AG09309 (cell line): ENCODE measurements at places on chromosomes 7 and 10.

DNA sequence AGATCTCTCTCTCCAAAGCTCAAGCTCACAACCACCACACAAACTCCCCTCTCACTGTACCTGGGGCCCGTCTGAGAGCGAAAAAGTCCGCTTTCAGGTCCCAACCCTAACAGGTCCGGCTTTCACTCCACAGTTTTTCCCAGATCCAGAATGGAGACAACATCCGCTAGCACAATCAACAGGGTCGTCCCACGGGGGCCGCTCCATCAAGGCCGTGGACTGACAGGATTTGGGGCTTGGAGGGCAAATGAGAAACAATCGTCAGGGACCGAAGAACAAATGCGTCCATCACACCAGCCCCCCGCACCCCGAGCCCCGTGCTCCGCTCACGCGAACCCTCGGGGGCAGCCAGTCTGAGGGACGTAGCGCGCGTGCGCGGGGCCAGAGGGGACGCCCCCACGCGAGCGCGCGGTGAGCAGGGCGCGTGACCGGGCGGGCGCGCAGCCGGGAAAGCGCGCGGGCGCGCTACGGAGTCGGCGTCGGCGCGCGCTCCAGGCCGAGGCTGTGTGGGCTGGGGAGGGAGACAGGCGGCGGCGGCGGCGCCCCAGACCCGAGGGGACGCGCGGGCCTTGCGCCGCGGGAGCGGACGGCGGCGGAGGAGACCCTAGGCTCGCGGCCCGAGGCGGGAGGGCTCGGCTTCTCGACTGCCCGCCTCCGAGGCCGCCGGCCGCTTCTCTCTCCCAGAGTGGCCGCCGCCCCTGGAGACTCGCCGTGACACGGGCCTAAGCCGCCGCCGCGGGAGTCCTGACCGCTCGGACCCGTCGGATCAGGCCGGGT, at the start of gene SLK:
Gene SLK, plus strand, starts transcription at position 470 of the 777 bp plus-strand sequence. CDS start 606 bp downstream, outside the sequence.
- peak; percentile 23 for DNase-seq

- DNase-seq = no peak
Measured at GRCh38 chr10:97291357-97292096, 910 bp downstream of the ARHGAP19 start.

DNA sequence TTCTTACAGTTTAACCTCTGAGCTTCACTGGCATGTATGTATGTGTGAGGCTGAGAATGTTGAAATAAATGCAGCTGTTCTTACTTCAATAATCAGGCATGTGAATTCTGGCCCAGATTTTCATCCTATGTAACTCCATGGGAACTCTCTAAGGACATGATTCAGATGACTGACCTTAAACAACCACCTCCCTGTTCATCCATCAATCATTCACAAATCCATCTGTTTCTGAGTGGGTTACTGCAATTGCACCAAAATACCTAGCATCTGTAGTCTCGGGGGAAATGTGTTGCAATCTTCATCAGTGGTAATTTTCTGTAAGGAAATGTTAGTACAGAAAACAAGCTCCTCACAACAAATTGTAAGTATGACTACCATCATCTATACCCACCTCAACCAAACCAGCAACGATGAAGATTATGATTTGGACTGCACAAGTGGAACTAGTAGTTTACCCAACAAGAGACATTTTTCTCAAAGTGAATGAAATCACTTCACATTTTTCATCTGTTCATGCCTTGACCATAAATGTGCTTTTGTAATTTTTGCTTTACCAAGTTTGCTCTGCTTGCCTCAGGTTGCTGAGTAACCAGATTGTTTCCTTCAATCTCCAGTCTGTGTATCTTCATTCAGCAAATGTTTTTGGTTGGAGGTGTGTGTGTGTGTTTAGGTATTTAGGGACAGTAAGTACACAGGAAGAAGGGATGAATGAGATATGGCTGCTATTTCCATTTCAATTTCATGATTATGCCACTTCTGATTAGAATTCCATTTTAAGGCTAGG, 65.7 kb upstream of the FZD8 start:
- DNase-seq = no peak

GRCh38 chr10:19958787-19959186, 142.6 kb downstream of the PLXDC2 start:
- no peak for DNase-seq

- no peak for DNase-seq
Measured at GRCh38 chr7:13307040-13307439, 619.6 kb downstream of the ARL4A start.

DNA sequence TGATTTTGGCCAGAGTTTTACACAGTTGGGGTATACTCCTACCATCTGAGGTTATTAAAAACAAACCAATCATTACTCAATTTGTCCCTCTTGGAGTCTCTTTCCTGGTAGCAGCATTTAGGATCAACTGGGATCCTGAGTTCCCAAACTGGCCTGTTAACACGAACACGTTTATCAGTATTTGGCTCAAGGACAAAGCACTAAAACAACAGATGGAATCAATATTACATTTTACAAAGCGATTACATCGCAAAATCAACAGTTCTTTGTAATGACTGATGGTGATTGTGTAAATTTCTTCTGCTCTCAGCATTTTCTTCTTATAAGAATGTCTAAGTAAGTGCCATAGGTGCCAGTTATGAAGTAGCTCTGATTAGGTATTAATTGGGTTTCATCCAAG, 582.9 kb upstream of the ANKRD30A start:
- peak; percentile 40 for DNase-seq

- no peak for DNase-seq
Measured at GRCh38 chr7:16765436-16765859, 11.9 kb downstream of the TSPAN13 start.

DNA sequence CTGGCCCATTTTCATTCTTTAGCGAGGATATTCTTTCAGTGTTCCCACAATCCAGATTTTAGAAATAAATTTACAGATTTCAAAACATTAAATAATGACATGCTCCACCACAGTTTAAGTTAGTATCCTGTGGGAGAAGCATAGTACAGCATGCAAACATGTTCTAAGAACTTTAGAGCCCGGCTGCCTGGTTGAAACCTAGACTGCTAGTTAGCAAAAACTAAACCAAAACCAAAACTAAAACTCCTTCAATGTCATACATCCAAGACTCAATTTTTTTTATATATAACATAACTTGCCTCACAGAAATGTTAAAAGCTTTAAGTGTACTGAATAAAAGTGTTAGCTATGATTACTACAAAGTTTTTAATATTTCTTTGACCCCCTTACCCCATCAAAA, 17.0 kb downstream of the TRA2A start:
- DNase-seq = no peak

DNA sequence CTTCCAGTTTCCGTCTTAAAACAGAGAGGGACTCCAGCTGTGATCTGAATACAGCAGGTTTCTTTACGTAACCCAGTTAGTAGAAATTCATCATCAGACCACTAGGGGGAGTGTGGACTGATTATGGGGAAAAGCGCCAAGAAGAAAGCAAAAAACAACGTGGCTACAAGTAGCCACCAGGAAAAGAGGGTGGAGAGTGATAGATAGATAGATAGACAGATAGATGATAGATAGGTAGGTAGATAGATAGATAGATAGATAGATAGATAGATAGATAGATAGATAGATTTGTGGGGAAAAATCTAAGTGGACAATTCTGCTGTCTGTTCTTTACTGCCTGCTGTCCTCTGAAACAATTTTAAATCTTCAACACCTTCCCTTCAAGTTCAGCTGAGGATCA, 12.7 kb upstream of the AKR1B10 start:
- peak; percentile 46 for DNase-seq

DNA sequence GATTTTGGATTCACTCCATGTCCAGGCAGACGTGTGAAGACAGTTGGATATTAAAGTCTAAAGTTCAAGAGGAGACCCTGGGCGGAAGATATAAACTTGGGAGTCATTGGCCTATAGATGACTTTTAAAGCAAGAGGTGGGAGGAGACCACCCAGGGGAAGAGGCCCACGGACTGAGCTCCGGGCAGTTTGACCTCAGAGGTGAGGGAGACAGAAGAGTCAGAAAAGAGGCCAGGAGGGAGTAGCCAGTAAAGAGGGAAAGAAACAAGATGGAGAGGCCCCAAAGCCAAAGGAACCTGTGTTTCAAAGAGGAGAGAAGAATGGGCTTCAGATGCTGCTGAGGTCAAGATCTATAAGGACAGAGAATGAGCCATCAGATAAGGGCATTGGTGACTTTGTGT, 11.4 kb downstream of the CARD11 start:
- DNase-seq = no peak

DNA sequence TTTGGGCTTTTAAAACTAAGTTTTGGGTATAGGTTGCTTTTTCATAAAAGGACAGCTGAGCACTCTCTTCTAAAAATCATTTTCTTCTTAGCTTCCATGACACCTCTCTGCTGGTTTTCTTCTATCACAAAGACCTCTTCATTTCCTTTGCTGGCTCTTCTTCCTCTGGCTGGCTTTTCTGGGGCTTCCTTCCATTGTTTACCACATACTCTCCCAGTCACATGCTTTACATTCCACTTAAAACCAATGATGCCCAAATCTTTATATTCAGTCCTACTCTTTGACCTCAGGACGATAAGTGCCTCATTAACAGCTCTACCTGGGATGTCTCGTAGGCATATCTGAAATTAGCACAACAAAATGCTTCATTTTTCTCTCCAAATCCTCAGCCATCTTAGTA, 26.8 kb downstream of the FAM133B start:
- DNase-seq = no peak

- peak; percentile 70 for DNase-seq
Measured at GRCh38 chr10:227014-227413, 91.8 kb downstream of the ZMYND11 start.

DNA sequence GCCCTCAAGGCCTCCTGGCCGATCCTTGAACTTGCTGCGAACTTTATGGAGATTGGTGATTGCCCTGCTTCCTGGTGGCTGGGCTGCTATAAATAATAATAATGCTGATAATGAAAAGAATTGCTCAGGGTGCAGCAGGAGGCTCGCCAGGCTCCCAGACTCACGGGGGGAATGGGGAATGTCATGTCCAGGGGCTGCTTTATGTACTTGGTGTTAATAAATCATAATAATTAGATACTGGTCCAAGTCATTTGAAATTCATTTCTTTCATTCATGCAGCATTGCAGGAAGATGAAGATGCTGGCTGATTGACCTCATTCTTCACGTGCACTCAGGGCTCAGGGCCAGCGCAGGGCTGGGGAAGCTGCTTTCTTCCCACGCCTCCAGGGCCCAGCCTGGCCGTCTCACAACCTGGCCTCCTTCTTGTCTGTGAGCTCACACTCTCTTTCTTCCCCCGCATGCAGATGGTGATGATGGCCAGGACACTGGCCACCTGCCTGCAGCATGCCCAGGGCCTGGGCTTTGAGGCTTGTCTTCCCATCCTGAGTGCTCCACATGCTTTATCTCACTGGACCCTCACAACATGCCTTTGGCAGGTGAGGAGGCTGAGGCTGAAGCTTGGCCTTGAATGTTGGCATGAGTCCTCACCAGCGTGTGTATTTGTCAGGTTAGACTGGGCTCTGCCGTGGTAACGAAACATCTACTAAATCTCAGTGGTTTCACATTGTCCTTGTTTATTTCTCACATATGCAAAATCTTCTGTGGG, 138.4 kb upstream of the TNS3 start:
- DNase-seq = no peak

GRCh38 chr7:99440195-99440594, 1.5 kb downstream of the CPSF4 start:
- DNase-seq = peak; percentile 24

GRCh38 chr10:14205233-14205632, 125.5 kb downstream of the FRMD4A start:
- DNase-seq = no peak

- DNase-seq = no peak
Measured at GRCh38 chr10:77036993-77037734, 600.4 kb downstream of the KCNMA1 start.

DNA sequence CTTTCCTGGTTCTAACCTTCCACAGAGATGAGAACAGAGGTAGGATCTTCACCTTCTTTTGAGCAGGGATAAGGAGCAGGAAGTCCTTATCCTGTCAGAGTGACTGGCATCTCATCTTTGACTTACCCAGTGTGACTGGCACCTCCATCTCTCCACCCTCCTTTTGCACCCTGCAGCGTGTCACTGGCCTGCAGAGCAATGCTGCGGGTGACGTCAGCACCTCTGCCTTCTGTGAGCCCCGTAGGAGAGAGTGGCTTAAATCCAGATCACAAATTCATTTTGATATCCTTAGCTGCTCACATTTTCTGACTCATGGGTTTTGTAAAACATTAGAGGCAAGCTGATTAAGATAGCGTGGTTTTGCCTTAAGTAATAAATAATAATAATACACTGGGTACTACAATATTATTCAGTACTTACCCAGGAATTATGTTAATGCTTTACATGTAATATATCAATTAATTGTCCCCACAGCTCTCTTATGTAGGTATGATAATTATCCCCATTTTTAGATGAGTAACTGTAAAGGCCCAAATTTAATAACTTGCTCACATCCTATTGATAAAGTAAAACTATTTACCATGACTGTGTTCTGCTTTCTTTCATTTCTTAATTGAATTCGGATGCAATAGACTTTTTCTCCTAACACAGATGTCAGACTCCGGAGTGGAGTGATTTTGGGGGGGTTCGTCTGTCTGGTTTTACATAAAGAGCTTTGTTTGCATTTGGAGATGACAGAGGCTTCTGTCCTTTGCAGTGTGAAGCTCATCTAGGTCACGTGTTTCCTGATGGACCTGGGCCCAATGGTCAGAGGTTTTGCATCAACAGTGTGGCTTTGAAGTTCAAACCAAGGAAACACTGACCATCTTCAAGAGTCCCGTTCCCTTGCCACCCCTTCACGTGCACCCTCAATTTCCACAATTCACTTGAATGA, 24.9 kb downstream of the MSRB2 start:
- no peak for DNase-seq

DNA sequence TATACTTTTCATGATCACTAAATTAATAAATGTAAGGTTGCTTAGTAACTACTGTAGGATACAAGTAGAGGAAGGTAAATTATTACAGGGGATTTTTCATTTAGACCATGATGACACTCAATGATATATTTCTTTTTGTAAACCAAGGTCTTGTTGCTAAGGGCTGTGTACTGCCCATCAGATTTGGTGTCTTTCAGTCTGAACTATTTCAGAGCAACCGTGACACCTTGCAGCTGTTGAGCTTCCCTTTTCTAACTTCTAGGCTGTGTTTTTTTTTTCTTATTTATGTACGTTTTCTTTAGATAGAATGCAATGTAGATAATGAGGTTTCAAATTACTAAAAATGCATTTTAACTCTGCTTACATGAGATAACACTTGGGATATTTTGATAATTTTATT, 292.0 kb upstream of the MBL2 start:
- DNase-seq = no peak

DNA sequence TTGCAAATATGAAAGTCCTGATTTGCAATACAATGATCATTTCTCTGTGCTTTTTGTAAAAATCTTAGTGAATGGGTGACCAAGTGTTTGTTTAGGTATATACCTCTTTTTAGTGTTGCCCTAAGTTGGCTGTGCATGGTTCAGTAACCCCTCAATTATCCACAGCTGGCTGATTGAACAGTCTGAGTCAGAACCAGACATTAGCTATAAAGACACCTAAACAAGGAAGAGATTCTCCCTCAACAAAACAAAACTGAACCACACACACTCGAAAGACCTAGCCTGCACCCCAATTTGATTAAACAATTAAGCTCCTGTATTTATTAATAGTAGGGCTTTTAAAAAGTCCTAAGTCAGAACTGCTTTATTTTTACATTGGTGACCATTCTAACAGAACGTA, 2.8 kb downstream of the RSBN1L start:
- no peak for DNase-seq
